ENCODE measurements at places on chromosomes 2 and 18. TPM values are rescaled to one million over a fixed set of nuclear protein-coding genes. Genes with fewer than 3 reads are reported as not detected.

Gene STARD6
- polyA plus RNA-seq = not detected

Gene SERPINE2
- 2.9 TPM for polyA plus RNA-seq

Gene C2orf80
- polyA plus RNA-seq = not detected

Gene OSBPL6
- not detected for polyA plus RNA-seq

Gene TAF4B
- 18.0 TPM for polyA plus RNA-seq
